ENCODE measurements at places on chromosomes 2 and 18.

DNA sequence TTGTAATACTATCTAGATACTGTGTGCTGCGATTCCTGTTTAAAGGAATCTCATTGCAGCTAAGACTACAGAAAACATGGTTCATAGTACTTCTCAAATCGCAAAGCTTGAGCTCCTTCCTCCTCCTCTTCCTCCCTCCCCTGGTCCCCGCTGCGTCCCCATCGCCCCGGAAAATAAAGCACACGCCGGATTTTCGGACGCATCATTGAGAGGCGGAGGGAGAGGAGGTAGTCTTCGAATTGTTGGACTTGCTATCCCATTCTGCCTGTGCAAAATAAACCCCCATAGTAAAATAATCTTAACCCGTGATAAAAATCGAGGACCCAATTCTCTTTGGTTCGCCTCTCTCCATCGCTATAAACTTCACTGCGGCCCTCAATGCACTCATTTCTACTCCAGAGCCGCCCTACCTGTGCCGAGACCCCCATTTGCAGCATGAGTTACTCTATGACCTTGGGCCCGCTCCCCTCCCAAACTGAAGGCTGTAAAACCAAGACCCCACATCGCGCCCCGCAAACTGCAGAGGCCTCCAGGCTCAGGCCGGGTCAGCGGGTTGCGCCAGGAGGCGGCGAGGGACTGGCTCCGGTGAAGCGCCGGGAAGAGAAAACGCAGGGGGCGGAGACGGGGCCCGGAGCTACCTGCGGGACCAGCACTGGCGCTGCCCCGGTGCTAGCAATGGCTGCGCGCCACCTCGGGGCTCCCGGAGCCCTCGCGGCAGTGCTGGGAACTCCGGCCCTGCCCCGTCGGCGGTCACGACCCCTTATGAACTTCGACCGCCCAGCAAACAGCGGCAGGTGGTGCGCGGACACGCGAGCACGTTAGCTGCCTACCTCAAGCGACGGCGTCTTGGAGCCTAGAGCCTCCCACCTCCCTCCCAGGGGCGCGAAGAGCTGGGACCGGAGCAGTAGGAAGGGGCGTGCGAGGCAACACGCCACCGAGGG is 649 bp downstream of the ESCO1 start:
- no peak for DNase-seq

- no peak for DNase-seq
These were observed 310.0 kb downstream of the DPP10 start for GRCh38 chr2:114752425-114752824.

- DNase-seq = peak; percentile 42
These were observed 21.1 kb downstream of the INPP5D start for GRCh38 chr2:233081232-233081730.

GRCh38 chr2:127050803-127051115 is 56.2 kb downstream of the BIN1 start:
- DNase-seq = no peak

GRCh38 chr2:126650994-126651393 is 5.0 kb upstream of the GYPC start:
- no peak for DNase-seq

GRCh38 chr18:37778417-37779165 is 213.0 kb upstream of the CELF4 start:
- DNase-seq = no peak

DNA sequence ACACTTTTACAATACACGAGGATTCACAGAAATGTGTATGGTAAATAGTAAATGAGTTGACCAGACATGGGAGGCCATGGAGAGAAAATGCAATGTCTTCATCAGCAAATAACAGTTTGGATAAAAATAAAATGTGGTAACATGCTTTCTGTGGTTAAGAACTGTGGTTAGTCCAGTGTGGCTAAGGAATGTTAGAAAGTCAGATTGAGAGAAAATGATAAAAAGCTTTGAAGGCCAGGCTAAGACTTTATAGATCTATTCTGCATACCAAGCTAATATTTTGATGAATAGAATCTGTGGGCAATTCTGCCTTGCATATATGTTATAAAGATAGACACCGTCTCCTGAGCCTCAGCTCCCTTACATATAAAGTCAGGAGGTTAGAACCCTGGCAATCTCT is 215.9 kb downstream of the SOX11 start:
- DNase-seq = no peak

DNA sequence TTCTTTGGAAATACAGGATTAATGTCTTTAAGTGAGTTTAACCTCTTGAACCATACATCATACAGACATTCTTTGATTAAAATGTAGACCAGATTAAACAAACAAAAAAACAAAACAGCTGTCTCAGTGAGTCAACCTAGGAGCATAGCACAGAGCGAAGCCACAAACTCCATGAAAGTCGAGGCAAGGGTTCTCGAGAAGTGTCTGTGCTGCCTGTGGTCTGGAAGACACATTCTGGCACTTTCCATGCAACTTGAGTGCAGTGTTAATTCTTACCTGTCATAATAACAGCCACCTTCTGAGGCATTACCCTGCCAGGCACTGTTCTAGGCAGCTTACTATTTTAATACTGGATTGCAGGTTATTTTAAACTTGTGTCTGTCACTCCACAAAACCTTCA is 435.5 kb upstream of the MMADHC start:
- no peak for DNase-seq

- DNase-seq = no peak
These were observed 73.2 kb upstream of the SMAD2 start for GRCh38 chr18:48003426-48004349.

- no peak for DNase-seq
These were observed 405.1 kb upstream of the CWC22 start for GRCh38 chr2:180412219-180412618.

- no peak for DNase-seq
These were observed 6.0 kb upstream of the ASAP2 start for GRCh38 chr2:9200633-9201015.

DNA sequence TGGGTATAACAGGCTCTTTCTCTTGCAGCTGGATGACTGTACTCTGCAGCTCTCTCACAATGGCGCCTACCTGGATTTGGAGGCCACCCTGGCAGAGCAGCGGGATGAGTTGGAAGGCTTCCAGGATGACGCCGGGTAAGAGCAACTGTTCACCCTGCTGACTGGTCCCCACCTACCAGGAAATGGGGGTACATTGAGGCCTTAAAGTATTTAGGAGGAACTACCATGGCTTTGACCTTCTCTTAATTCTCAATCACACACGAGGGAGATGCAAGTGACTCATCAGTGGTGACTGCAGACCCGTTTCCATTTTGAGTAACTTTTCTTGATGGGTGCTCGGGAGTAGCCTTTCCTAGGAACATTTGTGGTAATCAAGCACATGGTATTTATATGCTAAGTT is 58.0 kb downstream of the FHOD3 start:
- DNase-seq = no peak

GRCh38 chr2:30252723-30253701 is 21.7 kb downstream of the LBH start:
- peak; percentile 40 for DNase-seq

- DNase-seq = no peak
These were observed 725.2 kb downstream of the TSN start for GRCh38 chr2:122480501-122481243.

- no peak for DNase-seq
These were observed 89.6 kb upstream of the CCDC141 start for GRCh38 chr2:179139506-179139905.

- no peak for DNase-seq
These were observed 177.3 kb upstream of the SPOPL start for GRCh38 chr2:138324068-138324771.

DNA sequence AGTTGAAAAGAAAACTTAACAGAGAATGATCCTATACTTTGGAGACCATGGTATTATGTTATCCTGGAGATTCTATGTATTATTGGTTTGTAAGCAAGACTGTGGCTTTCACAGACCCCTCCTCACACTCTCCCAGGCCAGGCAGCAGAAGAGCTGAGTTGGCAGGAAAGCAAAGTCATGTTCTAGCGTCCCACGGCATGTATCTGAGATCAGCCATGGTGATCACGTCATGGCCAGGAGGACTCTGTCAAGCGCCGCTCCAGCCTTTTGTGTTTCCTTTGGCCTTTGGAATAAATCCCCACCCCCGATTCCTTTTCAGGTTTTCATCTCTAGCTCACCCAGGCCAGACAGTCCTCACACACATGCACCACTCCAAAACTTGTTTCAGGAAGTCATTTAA is 39.1 kb downstream of the LRRC30 start:
- DNase-seq = no peak

- DNase-seq = peak; percentile 88
These were observed at the start of gene TWSG1 for GRCh38 chr18:9334329-9334972. TWSG1 (plus strand) TSS chr18:9334773; CDS start chr18:9337230, 2,457 bp downstream.

DNA sequence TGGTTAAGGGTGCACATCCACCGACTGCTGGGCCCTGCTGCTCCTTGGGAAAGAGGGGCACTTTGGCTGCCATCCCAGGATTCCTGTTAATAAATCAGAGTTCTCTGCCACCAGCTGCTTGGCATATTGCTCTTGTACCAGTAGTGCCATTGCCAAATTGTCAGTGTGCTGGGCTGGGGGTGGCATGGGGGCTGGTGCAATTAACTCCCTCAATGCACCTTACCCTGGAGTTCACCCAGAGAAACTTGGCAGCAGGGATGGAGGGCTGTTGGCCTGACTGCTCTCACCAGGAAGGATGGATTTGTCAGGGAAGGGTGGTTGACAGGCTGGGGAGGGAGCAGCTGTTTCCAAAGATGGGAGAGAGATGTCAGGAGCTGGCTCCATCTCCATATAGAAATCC is 94.6 kb upstream of the SKOR2 start:
- no peak for DNase-seq

- DNase-seq = no peak
These were observed 458.7 kb upstream of the HS6ST1 start for GRCh38 chr2:128777196-128778035.

DNA sequence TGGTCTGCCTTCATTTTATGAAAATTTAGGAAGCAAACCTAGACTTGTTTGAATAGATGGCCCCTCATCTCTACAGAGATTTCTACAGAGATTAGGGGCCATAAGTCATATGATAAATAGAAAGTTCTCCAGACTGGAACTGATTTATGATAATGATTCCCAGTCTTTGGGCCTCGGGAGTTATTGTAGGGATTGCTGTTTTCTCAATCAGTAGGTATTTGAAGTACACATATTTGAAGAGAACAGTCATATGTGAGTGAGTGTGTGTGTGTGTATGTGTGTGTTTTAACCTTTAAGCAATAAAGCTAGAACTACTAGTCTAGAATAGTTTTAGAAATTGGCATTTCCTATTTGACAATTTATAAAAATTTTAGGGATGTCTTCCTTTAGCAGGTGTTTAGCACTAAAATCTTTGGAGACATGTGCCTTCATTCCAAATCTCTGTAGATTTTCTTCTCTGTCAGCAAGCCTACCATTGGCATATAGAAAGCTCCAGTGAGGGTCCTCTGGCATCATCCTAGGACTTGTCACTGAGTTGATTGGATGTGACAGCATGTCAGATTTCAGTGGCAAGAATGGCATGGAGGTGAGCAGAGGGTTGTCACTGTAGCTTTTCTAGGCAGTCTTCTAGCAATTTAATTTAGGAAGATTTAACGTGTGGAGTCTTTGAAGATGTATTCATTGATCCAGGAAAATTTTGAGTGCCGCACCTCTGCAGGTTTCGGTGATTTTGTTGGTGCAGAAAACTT is 71.2 kb downstream of the MYO1B start:
- no peak for DNase-seq

DNA sequence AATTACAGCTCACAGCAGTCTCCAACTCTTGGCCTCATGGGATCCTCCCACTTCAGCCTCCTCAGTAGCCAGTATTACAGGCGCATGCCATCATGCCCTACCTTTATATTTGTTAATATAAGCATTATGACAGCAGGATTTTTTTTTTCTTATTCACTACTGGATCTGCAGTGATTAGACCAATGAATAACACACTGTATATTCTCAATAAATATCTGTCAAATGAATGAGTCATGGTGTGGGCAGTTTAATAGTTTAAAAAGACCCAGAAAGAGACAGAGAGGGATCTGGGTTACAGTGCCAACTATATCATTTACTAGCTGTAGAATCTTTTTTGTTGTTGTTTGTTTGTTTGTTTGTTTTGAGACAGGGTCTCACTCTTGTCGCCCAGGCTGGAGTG is 62.4 kb upstream of the LTBP1 start:
- no peak for DNase-seq

All from T follicular helper cell (primary cell).